Fibroblast of skin of left quadriceps (primary cell): ENCODE measurements at places on chromosomes 7 and 10.
A peak's percentile ranks its signal among the peaks of the same experiment; 100 is the strongest.

DNA sequence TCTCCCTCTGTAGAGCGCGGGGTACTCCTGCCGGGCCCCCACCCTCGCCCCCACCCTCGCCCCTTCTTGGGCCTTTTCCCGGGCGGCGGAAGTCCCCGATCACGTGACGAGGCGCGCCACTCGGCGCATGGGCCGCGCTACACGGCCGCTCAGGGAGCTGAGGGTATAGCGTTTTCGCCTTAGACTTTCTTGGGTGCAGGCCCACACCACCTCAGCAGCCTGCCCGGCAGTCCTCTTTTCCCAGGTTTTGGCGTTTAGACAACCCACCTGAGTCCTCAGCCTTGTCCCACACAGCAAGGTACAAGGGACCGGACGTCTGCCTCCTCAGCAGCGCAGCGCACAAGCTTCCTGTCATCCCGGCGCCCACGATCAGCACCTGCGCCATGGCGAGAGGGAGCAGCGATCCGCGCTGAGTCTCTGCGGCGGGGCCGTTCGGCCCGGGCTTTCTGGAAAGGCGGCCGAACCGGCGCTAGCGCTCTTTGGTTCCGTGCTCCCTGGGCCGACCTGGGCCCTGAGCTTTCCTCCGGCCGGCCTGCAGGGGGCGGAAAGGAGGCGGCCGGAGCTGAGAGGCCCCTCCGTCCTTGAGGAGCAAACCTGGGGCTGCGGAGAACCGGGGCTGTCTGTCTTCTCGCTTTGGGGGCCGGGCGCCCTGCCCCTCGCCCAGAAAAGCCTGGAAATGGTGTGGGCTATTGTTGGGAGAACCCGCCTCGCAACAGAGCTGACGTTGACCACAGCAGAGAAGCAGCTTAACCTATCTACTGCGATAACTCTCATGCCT lies at the start of gene RNLS:
Gene RNLS (minus strand): TSS at position 513 of the 778 bp plus-strand sequence.
- peak; percentile 28 for DNase-seq

DNA sequence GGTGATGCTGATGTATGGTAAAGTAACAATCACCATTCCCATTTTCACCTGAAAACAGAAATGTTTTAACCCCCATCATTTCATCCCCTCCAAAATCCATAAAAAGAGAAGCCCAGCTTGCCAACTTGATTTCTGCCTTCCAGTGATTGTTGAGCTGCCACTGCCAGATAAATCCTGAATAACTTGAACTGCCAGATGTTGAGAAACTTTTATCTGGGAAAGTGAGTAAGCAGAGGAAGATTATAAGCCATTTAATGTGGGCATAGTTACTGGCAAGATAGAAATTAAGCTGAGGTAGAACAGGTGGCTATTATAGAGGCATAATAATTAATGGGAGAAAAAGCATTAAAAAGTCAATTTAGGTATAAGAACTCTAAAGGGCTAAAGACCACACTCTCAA lies 534.1 kb downstream of the ANKRD7 start:
- DNase-seq = no peak

DNA sequence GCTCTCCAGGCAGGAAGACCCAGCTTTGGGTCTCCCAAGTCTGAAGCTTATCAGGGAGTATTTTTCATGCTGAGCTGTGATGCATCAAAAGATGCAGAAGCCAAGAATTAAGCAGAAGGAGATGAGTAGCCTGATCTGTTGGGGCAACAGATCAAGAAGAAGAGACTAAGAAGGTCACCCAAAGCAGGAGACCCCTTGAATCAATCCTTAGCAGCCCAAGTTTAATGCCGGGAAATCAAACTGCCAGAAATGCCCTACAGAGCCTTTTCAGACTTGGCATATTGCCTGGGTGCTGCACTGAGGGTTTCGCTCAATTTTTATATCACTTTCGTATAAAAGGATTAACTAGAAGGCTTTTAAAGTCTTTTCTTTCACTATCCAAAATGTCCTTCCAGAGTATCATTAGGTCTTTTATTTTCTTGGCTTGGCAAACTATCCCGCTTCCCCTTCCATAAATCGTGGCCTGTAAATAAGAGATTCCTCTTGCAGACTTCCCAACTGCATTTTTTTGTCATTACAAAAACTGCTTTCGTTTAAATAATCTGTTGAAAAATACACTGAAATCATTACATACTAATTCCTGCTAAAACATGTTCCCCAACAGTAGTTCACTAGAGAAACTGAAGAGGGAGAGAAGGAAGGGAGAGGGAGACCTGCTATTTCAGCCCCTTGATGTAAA lies 49.0 kb upstream of the STK17A start:
- peak; percentile 76 for DNase-seq

GRCh38 chr7:111029141-111029572 lies 61.8 kb upstream of the LRRN3 start:
- no peak for DNase-seq

DNA sequence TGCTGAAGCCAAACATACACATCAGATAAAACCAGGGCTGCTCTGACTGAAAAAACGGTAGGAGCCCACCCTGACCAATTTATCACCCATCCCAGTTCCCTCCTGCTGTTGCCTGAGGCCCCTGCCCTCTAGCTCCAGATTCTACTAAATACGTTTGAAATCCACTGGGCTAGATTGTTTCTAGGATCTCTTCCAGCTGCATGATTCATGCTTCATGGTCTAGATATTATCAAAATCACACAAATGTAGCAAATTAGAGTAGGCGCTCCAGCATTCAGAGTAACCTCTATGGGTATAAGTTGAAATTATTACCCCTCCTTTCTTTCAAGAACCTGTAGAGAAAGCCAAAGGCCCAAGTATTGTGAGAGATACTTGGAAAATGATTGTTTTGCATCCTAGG lies 151.2 kb upstream of the FAM13C start:
- no peak for DNase-seq

- no peak for DNase-seq
Observed at GRCh38 chr10:117899181-117899683, 147.5 kb downstream of the RAB11FIP2 start.

DNA sequence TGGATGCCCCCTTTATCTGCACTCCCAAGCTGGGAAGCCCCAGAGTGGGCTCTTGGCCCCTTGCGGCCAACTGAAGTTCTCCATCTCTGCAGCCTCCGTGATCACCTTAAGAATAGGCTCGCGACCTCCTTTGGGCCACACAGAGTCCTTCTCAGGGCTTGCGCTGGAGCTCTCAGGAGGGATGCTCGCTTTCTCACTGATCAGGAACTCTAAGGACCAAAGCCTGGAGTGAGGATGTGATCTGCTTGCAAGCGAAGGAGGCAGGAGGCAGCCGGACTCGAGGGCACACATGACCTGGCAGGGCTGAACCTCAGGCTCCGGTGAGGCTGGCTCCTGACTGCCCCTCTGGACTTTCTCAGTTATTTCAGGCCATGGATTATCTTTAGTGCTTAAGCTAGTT lies 192.1 kb upstream of the MKI67 start:
- no peak for DNase-seq

GRCh38 chr7:69622960-69623359 lies 24.7 kb downstream of the AUTS2 start:
- DNase-seq = no peak

DNA sequence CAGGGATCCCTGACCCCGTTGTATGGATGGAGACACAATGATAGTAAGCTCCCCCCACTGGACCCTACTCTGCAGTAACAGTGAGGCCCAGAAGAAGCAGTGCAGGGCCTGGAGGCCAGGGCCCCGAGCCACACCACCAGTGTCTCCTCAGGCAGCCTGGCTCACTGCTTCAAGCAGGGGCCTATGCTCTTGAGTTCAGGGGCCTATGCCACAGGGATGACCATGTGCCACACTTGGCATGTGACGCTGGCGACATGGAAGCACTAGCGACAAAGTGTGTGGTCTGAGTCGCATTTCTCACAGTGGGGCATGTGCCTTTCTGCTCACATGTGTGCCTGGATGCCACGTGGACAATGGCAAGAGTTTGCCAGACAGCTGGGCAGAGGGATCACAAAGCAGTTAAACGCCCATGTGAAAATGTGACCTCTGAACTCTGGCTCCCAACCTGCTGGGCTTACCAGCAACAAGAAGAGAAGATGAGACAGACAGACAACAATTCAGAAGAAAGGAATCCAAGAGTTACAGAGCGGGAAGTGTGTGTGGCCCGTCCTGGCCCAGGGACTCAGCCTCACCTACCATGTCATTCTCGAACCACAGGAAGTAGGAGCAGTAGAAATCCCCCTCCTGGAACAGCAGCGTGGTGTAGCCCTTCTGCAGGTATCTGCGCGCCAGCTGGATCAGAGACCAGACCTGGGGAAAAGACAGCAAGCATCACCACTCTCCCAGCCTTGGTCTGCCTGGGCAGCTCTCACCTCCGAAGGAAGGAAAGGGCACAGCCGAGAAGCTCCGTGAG lies 4.7 kb upstream of the PYROXD2 start:
- no peak for DNase-seq

- no peak for DNase-seq
Observed at GRCh38 chr10:73083221-73083620, 13.4 kb downstream of the P4HA1 start.

DNA sequence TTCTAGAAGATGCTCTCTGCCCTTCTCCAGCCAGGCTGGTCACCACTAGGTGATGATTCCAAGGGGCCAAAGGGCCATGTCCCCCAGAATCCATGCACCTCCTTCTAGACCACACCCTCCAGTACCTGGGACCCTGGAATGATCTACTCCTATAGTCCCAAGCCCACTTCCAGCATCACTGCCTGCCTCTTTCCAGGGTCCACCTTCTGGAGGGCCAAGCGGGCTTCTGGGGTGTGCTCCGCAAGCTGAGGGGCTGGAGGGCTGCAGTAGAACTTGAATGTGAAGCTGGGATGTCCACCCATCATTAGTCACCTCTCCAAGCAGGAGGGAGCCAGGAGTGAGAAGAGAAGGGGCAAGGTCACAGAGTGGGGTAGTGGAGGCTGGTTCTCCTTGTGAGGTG lies 234.4 kb upstream of the MYO3A start:
- no peak for DNase-seq

DNA sequence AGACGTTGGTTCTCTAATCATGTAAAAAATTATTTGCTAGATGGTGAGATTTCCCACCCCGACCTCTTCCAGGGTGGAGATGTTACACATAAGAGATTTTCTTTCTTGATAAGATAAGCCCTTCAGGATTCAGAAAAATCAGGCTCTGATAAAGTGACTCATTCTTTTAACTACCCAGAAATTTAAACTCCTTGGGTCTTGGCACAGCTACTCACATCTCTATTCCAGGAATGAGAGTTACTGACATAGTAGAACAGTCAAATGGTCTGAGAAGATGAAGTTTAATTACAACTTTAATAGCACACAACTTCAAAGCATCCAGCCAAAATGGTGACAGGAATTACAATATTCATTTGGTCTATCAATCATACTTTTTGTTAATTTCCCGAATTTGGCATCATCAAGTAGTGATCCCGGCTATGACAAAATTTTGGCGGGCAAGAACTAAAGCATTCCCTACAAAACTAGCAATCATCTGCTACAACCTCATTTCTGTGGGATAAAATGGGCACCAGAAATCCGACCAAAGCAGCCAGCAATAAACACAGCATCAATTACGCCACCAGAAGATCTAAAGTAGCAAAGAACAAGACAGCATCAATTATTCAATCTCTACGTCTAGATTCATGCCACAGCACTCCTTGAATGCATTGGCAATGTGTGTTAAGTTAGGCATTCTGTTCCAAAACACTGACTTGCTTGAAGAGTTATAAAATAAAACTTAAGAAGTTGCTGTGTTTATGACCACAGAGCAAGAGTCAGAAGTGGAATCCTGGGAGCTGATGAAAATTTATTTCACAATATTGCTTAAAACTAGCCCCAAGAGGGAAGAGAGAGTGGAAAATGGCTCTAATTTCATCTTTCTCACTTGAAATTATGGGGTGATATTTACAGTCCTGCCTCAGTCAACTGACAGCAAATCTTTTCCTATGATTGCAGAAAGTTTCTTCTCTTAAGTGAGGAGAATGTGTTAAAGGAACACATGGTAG lies 565.7 kb upstream of the ANKRD30A start:
- DNase-seq = peak; percentile 56

GRCh38 chr10:5891009-5891408 lies 966 bp downstream of the FBH1 start:
- DNase-seq = no peak

- DNase-seq = peak; percentile 34
Observed at GRCh38 chr10:98374217-98374985, 40.6 kb downstream of the PYROXD2 start.

DNA sequence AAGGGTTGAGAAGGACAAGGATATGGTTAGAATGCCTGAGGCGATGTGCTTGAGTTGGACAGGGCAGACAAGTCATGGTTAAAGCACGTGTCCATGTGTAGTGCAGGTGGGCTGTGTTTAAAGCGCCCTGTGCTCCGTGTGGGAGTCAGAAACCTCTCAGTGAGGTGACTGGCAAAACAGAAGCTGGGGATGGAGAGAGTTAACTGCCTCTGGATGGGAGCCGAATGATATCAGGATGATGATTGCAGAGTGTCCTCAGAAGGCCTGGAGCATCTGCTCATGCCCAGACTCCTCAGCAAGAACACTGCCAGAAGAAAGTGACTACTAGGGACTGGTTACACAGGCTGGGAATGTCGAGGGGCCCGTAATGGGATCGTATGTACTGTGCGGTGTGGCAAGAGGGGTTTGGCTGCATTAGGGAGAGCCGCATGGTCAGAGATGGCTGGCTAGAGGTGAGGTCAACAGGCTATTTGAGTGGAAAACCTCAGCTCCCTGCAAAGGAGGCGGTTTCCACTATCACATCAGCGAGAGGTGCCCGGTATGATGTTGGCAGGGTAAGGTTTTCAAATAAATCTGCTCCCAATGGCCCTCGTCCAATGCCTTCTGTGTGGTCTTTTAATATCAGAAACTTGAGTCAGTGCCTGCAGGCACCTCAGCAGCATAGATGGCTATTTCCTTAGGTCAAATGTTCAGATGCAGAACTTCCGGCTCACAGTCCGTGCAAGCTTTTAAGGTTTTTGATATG lies 26.1 kb upstream of the MRC1 start:
- peak; percentile 24 for DNase-seq

- DNase-seq = peak; percentile 29
Observed at GRCh38 chr7:22728401-22729029, 1.5 kb downstream of the IL6 start.

- DNase-seq = no peak
Observed at GRCh38 chr10:58888957-58889356, 287.5 kb upstream of the PHYHIPL start.

DNA sequence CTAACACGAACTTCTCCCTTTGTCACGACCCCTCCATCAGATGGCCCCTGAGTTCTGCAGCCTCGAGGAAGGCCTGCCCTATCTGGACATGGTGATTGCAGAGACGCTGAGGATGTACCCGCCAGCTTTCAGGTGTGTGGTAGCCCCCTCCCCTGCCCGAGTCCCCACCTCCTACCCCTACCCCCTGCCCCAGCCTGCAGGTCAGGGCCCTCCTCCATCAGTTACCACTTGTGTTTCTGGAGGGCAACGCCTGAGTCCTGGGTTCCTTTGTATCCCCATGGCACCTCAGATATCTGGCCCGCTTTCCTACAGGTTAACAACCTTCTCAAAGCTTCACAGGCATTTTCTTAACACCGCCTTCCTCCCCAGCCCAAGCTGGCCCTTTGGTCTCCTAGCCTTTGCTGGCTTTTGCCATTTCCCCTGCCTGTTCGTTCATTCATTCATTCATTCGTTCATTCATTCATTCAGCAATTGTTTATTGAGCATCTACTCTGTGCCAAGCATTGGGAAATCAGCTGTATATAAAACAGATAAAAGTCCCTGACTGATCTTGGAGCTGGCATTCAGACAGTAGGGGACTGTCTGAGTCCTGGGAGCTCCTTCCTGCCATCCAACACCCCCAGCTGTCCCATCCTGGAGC lies 55.6 kb downstream of the PARP12 start:
- no peak for DNase-seq

GRCh38 chr10:101225846-101226421 lies 3.3 kb downstream of the LBX1 start:
- DNase-seq = no peak
